ENCODE measurements at places on chromosomes 12 and 14.
A peak's percentile ranks its signal among the peaks of the same experiment; 100 is the strongest.

DNA sequence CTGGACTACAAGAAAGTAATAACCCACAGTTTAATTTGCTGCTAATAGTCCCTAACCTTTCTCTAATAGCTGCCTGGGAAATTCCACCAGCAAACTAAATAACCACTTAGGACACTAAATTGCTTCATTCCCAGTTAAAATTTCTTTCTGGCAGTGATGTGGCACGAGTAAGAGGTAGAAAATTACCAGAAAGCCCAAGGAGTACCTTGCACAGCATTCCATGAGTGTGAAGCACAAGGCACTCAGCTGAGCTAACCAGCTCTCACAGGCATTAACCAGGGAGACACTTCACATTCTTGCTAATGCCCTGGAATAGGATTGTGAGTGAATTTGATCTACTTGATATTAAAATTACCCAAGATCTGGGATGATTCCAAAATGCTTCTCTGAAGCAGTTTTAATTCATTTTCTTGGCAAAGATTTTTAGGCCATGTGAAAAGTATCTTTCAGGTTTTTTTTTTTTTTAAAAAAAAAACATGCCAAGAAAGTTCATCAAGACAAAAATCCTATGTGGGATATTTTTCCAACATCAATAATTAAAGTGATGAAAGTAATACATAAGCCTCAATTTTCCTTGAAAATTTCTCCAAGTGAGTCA is 29.5 kb downstream of the TSPAN8 start:
- no peak for DNase-seq

DNA sequence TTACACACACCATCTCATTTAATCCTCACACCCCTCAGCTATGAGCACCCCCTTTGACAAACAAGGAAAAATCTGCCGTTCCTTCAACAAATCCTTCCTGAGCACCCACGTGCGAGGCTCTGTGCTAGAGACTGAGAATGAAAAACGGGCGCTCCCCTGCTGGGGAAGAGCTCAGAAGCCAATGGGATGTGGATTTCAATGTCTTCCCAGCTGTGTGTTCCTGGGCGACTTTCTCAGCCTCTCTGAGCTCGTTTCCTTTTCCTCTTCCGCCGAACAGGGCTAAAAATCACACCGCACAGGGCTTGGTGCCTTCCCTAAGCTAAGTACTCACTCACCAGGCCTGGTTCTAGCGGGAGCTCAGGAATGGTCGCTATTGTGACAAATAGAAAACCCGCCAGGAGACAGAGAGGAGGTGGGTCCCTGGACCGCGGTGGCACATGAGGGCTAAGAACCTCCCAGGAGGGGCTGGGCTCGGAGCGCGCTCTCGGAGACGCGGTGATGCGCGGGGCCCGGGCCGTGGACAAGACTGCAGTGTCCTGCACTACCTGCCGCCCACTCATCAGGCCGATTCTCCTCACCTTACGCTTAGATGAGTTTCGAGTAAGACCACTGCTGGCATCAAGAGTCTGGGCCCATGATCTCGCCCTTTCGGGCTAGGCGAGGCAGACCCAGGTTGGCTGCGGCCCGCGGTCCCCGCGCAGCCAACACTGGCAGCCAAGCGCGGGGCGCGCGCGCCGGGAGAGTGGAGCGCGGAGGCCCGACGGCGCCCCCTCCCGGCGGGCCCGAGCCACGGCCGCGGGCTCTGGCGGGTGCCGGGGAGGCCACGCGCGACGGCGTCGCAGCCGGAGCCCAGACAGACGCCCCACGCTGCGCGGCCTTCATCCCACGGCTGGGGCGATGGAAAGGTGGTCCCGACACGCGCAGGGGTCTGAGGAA is 17.0 kb downstream of the ZDHHC22 start:
- peak; percentile 40 for DNase-seq

GRCh38 chr12:53481939-53482586 is 17.2 kb downstream of the MAP3K12 start:
- DNase-seq, result no peak

DNA sequence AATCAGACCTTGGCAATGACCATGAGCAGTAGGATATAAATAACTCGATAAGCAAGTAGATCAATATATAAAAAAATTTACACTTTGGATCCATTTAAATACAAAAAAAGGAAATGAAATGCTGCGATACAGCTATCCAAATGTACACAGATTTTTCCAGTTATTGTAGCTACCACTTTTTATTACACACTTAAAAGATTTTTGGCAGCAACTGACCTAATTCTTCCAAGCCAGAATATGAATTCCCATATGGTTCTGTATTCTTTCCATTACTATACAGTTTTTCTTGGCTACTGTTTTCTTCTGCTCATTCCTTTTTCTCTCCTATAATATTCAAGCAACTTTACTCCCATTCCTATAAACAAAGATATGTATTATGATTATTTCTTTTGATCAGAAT is 52.2 kb downstream of the TMTC1 start:
- DNase-seq, result no peak

- no peak for DNase-seq
Measured at GRCh38 chr12:100186071-100186470, 14.5 kb upstream of the ACTR6 start.

GRCh38 chr14:72839753-72840607 is 53.9 kb downstream of the DPF3 start:
- no peak for DNase-seq

GRCh38 chr12:116159593-116160200 is 117.8 kb downstream of the MED13L start:
- no peak for DNase-seq

DNA sequence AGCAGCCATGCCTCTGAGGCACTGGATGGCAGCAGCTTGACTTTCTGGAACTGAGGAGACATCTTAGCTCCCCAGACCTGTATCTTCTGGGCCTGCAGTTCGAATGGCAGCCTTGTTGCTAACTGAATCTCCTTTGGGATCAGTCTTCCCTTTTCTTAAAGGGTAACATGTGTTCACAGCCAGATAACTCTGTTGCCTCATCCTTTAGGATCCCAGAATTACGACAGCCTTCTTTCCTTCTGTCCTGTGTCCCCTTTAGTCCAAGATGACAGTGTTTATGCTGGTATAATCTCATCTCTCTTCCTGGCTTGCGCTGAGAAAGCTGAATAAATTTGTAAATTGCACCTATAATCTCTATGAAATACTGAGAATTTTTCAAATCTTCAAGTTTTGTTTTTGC is 9.1 kb upstream of the ERC1 start:
- no peak for DNase-seq

DNA sequence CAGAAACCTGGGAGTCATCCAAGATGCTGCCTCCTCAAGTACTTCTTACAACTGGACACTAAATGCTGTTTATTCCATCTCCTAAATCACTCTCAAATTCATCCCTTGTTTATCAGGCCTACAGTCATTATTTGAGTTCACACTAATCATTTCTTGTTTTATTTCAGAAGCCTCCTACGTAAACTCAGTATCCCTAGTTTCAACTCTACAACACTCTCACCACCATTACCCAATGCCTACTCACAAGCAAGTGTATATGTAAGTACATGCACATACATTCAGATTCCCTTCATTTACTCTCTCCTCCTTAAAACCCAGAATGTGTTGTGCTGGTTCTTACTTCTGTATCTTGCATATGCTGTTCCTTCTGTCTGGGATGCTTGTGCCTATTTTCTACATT is 43.0 kb downstream of the DDHD1 start:
- no peak for DNase-seq

DNA sequence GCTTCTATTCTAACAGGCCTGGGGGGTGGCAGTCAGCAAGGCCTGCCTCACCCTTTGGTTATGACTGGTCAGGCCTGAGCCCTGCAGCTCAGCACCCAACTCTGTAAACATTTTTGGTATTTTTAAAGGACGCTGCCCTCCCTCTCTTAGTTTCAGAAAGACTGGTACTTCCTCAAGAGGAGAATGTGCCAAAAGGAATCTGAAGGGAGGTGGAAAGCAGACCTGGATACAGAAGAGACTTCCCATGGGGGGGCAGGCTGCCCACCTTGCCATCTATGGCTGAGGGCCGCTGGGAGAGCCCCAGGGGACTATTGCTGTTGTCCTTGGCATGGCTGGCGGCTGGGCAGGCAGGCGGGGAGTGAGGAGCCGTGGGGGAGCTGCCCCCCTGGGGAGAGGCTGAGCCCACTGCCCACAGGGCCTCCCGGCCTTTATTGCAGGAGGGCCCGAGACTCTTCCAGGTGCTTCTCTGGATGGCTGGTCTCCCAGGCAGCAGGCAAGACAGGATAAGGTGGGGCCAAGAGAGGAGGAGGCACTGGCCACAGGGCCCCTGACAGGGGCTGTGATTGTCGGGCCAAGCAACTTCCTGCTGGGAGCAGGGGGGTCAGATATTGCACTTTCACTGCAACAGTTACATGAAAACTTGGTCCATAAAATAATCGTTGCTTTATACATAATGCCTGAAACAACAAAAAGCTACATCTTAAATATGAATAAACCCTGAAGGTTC is 3.5 kb downstream of the ARL6IP4 start:
- no peak for DNase-seq

DNA sequence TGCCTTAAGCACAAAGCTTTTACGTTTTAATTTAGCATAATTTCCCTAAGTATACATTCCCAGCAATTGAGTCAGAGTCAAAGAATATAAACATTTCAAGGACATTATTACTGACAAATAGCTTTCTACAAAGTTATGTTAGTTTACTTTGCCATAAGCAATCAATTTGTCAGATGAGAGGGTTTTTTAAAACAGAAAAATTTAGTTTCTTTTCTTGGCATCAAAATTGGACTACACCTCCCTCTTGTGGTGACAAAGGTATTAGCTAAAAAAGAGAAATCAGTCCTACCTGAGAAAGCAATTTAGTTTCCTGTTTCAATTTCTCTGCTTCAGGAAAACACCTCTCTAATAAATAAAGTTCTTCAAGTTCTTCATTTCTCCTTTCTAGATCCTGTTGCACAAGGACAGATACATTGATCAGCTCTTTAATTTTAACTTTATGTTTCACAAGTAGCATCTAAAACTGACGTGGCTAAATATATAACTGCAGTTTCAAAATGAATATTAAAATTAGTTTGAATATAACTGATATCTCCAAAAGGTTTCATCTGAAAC is 39.9 kb downstream of the DNAI7 start:
- no peak for DNase-seq

- DNase-seq, result no peak
Measured at GRCh38 chr12:105227879-105228278, 8.1 kb downstream of the APPL2 start.

DNA sequence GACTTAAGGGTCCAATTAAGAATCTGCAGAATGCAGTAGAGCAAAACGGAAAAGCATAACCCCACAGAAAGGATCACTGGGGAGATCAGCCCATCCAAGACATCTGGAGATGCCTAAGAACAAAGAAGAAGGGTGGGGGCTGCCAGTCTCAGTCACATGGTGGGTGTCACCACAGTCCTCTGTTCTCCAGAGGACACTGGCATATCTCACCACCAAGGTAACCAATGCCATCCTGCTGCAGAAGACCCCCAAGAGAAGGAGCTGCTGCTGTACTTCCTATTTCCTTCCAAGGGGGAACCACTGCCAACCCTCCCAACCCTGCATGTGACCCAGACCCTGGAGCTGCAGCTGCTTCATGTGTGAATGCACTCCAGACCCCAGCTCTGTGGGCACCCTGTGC is 91.2 kb downstream of the PTGER2 start:
- no peak for DNase-seq

DNA sequence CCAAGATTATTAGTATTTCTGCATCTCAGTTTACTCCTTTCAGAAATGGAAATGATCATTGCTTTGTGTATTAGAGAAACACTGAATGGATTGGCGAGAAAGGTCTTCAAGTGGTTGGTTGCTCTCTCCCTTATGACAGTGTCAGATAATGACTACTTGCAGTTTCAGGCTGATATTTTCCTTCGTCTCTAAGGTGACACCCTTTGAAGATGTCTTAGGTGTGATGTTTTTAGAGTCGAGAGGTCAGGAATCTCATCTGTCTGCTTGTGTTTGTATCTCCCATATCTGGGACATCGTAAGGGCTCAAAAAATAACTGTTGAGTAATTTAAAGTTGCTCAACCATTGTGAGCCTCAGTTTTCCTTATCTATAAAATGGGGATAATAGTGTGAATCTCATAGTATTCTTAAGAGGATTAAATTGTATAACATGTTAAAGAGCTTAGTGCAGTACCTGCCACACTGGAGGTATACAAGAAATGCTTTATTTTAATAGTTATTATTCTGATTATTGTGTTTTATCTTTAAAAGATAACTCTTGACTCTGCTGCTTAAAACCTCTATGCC is 40.1 kb downstream of the NPAS3 start:
- no peak for DNase-seq

- DNase-seq, result no peak
Measured at GRCh38 chr14:31441273-31442111, 15.8 kb downstream of the DTD2 start.

DNA sequence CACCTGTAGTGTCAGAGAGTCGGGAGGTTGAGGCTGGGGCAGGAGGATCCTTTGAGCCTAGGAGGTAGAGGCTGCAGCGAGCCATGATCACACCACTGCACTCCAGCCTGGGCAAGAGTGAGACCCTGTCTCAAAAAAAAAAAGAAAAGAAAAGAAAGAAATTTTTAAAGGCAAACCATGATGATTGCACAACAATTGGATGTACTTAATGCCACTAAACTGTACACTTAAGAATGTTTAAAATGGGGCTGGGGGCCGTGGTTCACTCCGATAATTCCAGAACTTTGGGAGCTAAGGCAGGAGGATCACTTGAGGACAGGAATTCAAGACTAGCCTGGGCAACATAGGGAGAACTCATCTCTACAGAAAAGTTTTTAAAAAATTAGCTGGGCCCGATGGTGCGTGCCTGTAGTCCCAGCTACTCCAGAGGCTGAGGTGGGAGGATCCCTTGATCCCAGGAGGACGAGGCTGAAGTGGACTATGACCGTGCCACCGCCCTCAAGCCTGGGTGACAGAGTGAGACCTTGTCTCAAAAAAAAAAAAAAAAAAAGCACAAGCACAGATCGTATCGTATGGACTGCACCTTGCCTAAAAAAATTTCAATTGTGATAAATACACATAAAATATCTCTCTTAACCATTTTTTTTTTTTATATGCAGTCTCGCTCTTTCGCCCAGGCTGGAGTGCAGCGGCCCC is 32.7 kb downstream of the JAG2 start:
- no peak for DNase-seq

- no peak for DNase-seq
Measured at GRCh38 chr14:100419856-100420255, 96.7 kb downstream of the SLC25A47 start.

DNA sequence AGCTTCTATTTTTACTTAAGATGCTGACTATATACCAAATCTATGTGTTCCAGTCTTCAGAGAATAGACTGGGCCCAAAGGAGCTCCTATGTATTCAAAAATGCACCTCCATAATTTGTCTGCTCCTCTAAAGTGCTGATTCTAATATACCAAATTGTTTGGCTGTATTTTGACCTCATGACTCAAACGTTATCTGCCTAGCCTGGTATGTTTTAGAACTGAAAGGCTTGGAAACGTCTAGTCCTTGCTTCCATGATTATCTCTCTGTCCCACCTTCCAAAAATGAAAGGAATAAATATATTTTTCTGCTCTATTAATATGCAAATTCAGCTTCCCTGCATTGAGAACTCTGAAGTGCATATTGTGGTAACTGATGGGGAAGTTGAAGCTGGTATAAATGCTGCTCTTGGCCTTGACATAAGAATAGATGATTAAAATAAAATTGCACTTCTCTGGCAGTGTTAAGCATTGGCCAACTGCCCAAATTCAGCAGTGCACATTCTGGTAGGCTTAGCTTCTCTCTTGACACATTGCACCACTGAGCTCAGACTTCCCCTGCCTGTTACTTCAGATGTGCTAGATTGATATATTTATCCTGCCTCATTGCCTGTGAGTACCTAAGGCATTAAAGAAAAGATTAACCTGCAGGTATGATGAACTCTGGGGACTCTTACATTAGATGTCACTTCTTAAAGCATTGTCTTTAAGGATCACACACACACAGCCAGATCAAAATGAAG is 882.3 kb downstream of the RPS29 start:
- DNase-seq, result no peak

- DNase-seq, result no peak
Measured at GRCh38 chr12:2639020-2639298, 155.8 kb upstream of the FKBP4 start.
